Uterus (tissue), 4 donors: ENCODE measurements at places on chromosomes 5 and 9. TPM values are rescaled to one million over a fixed set of nuclear protein-coding genes. Genes with fewer than 3 reads are reported as not detected.
A peak's percentile ranks its signal among the peaks of the same experiment; 100 is the strongest.

Gene SLC6A7
- not detected for total RNA-seq

Gene OBP2B
- not detected for total RNA-seq

Gene POU4F3
- total RNA-seq, result not detected

Gene TYRP1
- 1.2 TPM for total RNA-seq

Gene TRPM3
- 0.51 TPM for total RNA-seq

Gene PPP1R26
- total RNA-seq, result 16.4 TPM

DNA sequence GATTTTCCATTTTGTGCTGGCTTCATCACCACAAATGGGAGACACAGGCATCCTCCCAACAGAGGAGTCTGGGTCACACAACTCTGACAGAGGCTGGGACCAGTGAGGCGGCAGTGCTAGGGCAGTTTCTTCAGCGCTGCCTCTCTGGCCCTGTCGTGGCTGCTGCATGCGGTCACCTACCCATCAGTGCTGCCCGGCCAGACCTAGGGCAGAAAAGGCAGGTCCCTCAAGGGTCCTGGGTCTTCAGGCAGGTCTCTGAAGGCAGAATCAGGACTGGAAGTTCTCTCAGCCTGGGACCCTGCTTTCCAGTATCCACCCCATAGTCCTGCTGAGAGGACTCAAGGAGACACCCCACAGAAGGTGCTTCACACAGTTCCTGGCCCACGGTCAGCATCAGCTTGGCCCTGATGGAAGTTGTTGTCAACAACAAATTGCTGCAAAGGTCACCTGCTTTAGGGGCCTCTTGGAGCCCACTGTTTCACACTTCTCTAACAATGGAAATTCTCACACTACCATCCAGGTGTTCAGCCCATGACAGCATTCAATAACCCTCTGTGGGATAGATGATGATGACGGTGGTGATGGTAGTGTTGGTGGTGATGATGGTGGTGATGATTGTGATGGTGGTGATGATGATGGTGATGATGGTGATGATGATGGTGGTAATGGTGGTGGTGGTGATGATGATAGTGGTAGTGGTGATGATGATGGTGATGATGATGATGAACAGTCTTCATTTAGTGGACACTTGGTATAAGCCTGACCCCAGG lies 146.4 kb upstream of the PPP1R26 start:
- DNase-seq, result peak; percentile 6

DNA sequence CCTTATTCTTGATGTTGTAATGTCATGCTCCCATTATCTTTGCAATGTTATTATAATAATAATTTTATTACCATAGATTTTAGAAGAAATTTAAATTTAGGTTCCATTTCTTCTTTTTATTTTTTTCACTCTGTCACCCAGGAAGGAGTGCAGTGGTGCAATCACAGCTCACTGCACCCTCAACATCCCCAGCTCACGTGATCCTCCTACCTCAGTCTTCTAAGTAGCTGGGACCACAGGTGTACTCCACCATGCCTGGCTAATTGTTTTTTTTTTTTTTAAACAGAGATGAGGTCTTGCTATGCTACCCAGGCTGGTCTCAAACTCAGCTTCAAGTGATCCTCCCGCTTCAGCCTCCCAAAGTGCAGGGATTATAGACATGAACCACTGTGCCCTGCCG lies 11.9 kb downstream of the ZFR start:
- no peak for DNase-seq

DNA sequence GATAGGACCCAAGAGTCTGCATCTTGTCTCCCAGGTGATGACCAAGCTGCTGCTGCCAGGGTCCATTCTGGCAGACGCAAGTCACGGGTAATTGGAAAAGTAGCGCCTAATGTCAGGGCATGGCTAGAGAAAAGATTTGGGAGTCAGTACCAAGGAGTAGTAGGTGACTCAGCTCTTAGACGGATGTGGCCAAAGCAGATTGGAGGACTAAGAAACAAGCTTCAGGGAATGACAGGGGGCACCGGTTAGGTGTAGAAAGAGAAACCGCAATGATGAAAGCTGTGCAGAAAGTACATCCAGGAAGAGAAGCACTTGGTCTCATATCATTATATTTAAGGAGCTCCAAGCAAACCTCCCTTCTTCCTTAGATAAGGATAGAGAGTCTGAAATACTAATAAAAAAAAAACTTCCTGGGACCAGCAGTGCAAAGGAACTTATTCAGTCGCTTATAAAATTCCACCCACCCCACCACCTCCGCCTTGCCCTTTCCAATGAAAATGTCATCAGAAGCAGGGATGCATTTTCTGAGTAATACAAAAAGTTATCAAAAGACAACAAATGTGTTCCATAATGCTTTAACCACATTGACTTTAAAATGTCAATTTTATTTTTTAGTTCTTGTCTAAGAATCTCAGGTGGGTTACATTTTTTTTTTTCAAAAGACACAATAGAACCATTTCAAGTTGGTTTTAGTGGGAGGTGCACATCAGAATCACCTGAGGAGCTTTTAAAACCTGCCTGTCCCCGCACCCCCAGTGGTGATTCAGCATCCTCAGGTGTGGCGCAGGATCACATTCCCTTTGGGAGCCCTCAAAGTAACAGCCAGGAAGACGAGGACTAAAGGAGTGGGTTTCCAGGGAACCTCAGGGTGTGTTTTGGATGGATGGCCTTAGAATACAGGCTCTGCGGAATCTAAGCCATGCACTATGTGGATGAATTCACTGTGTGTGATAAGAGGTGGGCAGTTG lies 31.2 kb downstream of the PTPN3 start:
- no peak for DNase-seq

- peak; percentile 65 for DNase-seq
These were observed 37.0 kb downstream of the MAMDC2 start for GRCh38 chr9:70080481-70081119.

GRCh38 chr5:10896016-10896415 lies 135.0 kb upstream of the DAP start:
- DNase-seq, result no peak

- no peak for DNase-seq
These were observed 50.9 kb upstream of the MACIR start for GRCh38 chr5:103207653-103208052.

DNA sequence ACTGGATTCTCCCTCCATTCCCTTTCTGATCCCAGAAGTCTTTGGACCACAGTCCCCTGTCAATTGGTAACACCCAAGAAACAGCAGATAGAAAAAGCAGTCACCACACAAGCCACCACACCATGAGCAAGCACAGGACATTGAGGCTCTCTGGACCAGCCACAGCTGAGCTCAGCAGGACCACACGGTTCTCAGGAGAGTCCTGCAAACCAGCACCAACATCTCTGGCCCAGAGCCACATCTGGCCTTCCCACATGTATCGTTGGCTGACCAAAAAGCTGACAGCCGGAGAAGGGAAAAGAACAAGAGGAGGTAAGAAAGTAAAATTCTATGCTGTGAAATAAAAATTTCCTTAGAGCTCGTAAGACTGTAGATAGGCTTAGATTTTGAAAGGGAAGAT lies 56.7 kb downstream of the KLHL3 start:
- no peak for DNase-seq

DNA sequence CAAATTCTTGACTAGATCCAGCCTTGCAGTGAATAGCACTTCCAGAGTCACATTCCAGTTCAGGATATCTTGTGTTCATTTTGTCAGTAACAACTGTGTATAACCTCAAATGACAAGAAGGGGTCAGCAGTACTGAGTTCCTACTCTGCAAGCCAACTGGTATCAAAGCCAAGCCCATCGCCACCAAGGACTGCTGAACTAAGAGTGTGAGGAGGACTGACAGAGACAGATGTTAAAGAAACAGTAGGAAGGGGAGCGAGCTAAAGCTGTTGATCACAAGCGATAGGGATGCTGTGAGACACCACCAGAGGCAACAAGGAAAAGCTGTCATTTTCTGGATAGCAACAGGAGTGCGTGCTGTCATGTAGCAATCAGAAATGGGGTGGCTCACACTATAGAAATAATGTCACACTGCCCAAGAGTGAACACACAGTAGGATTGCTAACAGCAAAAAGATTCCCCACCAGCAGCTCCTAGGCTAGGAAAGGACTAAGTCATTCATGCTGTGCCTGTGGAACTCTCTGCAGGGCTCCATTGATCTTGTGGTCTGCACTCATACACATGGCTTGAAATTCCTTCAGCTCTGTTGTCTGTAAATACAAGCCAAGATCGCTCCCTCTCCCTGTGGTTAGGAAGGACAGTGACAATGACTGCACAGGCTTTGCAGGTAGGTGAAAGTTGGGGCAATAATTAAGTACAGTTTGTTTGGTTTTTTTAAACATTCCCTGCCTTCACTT lies 658.6 kb downstream of the NR2F1-AS1 start:
- DNase-seq, result no peak

DNA sequence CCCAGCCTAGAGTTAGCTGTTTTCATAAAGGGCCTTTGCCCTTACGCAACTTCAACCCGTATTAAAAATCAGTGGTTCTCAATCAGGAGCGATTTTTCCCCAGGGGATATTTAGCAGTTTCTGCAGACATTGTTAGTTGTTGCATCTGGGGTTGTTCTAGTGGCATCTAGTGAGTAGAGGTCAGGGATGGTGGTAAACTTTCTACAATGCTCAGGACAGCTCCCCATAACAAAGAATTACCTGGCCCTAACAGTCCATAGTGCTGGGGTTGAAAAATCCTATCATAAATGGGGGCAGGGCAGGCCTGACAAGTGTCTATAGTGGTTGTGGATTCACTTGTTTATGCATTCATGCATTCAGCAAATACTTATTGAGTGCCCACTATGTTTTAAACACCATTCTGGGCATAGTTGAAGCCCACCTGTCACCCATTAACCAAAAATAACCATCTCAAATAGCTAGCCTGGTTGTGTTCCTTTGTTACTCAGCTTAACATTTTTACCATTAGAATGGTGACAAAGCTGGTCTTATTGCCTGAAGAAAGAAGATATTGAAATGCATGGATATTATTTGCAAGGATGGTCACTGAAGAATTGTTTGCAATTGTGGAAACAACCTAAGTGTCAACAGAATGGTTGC lies 15.9 kb upstream of the FGF1 start:
- no peak for DNase-seq

GRCh38 chr5:141547921-141548320 lies 59.0 kb downstream of the PCDHGC5 start:
- DNase-seq, result no peak

- no peak for DNase-seq
These were observed 278.6 kb upstream of the CDH10 start for GRCh38 chr5:24923400-24923799.

- no peak for DNase-seq
These were observed 136.7 kb downstream of the CAVIN4 start for GRCh38 chr9:100714372-100715099.

DNA sequence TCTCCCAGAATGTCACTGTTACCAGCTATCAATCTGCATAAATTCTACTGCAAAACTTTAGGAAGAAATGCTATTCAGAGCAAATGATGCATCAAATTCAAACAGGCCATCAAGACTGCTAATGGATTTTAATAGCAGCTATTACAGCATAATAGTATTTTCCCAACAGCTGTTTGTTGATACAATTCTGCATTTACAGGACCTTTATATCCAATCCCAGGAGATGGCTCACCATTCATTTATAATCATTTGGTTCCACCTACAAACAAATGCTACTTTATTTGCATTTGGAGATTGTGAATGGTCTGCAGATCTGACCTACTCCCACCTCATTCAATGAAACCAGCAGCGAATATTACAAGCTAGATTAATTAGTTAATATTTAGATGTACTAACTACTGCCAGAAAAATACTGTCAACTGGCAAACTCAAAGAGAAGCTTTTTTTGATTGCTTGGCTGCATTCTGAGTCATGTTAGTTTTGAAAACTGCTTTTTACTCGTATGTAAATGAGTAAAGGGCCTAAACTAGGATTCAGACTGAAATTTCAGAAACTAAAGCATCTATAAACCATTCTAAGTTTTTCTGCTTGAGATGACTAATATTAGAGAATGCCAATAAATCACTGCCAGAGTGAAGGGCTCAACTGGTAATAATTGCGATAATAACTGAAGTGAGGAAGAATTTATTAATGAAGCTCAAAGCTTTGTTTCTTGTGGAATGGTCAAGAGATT lies 7.1 kb upstream of the PCA3 start:
- no peak for DNase-seq

DNA sequence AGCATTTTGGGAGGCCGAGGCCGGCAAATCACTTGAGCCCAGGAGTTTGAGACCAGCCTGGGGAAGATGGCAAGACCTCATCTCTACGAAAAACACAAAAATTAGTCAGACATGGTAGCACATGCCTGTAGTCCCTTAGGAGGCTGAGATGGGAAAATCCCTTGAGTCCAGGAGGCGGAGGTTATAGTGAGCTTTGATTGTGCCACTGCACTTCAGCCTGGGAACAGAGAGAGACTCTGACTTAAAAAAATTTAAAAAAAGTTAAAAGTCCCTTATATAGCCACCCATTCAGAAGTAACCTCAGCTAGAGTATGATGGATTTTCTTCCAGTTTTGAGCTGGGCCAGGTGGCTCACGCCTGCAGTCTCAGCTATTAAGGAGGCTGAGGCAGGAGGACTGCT lies 72.4 kb downstream of the UGCG start:
- no peak for DNase-seq

GRCh38 chr5:124111886-124112285 lies 599.9 kb downstream of the CSNK1G3 start:
- no peak for DNase-seq

DNA sequence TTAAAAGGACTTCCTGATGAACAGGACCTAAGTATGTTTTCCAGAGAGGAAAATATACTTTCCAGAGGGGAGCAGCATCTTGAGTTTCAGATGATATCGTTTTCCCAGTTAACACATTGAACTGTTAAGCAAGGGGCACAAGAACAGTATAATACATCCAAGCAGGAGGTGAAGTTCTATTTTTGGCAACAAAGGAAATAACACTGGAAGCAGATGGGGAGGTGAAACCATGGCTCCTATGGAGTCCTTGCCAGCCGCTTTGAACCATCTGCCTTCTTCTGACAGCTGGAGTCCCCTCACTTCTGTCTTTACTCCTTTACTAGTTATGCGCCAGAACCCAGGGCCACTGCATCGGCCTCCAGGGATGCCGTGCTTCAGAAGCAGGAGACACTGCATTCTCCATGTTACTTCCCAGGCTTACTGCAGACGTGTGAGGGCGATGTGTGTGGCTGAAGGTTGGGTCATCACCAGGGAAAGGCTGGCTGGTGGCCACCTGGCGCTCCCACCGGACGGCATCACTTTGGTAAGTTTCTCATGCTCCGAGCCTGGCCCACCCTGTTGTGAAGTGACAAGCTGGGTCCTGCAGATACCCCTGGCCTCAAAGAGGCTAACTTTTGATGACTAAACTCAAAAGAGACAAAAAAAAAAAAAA lies 77.8 kb downstream of the TTLL11 start:
- DNase-seq, result no peak
